Stimulated activated CD8-positive, alpha-beta memory T cell treated with anti-CD3 and anti-CD28 coated beads, Interleukin-15, amount 100 ng/mL, for 4 hours (primary cell): ENCODE measurements at places on chromosomes 5 and 9.

GRCh38 chr5:154562244-154562880, 84.3 kb upstream of the HAND1 start:
- DNase-seq = no peak

- no peak for DNase-seq
These were observed 19.8 kb downstream of the NACC2 start for GRCh38 chr9:136075134-136075841.

GRCh38 chr5:33182986-33183385, 257.8 kb upstream of the TARS1 start:
- no peak for DNase-seq

GRCh38 chr9:33144551-33144950, 22.6 kb downstream of the B4GALT1 start:
- DNase-seq = no peak

- no peak for DNase-seq
These were observed 78.1 kb downstream of the SNCAIP start for GRCh38 chr5:122390154-122390553.

- no peak for DNase-seq
These were observed 885.7 kb downstream of the NR2F1-AS1 start for GRCh38 chr5:92695123-92696003.

GRCh38 chr9:130479587-130479986, 34.8 kb downstream of the ASS1 start:
- no peak for DNase-seq

GRCh38 chr5:10520706-10521105, 43.2 kb upstream of the ANKRD33B start:
- no peak for DNase-seq

DNA sequence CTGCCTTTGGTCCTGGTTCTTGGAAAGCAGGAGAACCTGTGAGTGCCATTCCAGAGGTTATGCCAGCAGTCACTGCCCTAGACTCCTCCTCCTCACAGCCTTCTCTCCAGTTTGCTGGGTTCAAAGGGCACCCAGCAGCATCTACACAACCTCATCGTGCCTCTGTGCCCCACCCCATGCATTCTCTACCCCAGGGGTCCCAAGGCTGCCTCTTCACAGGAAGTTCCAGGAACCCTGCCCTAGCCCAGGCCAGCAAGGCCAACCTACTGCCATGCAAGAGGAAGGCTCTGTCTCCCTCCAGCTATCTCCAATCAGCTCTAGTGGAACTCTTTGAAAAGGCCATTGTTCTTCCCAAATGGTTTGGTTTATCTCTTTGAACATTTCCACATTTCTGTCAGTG, 21.2 kb downstream of the ENC1 start:
- no peak for DNase-seq

- no peak for DNase-seq
These were observed 15.6 kb downstream of the VCAN start for GRCh38 chr5:83487155-83487554.

DNA sequence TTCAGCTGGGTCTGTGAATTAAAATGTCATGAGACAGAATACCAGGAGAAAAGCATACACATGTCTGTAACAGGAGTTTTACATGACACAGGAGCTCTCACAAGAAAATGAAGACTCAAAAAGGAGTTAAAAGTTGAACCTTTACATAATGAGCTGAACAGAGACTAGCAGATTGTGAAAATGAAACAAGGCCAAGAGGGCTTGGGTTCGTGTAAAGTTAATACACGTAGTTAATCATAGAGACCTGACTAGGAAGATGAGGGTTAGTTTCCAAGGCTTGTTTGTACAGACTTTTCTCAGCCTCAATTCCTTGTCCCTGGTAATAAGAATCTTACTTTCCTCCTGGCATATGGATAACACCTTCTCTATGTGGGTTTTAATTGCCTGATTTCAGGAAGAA, 1294.0 kb downstream of the MAT2B start:
- DNase-seq = no peak

DNA sequence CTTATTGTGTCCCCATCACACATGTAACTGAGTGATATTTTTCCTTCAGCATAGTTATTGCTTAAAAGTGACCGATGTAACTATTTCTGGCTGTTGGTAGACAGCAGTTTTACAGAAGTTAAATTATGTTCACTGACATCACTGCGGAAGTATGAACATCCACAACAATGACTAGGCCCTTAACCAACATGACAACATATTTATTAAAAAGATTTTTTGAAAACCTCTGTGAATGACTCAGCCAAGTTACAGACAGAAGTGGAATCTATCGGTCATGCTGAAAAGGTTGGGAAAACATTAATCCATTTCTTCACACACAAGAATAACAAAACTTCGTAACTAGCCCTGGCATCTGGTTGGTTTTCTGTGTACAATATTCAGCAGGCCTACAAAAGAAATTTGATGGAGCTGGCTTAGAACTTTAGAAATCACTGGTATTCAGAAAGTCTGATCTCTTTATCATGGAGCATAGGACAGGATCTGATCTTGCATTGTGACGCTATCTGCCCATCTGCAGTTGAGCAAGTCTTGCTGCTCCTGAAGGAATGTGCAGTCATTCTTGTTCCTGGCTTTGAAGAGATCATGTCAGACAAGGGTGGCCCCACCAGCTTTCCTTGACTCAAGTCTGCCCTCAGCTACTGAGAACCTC, 6.5 kb downstream of the GLIS3 start:
- DNase-seq = no peak

DNA sequence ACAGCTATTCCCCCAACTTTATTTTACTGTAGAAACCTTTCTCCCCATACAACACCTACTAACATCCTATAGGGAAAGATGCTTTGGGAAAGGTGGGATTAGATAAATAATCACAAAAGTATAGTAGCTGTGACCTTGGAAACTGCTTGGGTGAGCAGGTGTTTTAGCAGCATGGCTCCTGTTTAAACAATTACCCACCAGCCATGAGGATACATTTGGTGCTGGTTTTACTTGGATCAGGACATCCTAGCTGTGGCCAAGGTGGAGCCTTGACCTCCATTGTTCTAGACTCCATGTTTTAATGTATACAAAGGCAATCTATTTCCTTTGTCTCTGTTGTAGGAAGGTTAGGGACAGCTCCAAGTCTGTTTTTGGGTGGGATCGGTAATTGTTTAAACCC, 56.8 kb upstream of the ALDH1B1 start:
- no peak for DNase-seq

DNA sequence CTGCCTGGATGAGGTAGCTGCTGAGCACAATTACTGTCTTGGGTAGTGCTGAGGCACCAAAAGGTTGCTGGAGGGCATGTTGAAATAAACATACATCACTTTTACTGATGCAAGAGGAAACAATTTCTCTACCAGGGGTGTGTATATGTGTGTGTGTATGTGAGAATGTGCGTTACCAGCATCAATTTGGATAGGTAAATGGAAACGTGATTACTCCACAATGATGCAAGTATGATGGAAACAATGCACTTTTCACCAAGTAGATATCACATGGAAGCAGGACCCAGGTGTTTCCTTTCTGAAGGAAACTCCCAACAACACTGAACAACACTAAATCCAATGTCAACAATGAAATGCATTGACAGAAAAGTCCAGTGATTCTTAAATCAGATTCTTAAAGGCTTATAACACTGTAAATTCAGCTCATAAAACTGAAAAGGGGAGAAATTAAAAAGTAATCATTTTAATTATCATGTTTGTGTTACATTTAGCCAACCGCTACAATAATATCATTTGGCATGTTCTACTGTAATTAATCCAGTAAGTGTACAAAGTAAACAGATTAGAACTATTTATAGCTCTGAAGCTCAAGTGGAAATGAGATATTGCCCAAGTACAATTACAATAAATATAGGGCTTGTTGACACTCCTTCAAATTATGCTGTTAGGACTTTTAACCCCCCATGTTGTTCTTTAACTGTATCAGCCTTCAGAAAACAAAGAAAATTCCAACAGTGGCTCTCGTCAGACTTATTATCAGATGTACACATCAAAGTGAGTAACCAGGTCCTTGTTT, 25.3 kb downstream of the YIPF5 start:
- no peak for DNase-seq

DNA sequence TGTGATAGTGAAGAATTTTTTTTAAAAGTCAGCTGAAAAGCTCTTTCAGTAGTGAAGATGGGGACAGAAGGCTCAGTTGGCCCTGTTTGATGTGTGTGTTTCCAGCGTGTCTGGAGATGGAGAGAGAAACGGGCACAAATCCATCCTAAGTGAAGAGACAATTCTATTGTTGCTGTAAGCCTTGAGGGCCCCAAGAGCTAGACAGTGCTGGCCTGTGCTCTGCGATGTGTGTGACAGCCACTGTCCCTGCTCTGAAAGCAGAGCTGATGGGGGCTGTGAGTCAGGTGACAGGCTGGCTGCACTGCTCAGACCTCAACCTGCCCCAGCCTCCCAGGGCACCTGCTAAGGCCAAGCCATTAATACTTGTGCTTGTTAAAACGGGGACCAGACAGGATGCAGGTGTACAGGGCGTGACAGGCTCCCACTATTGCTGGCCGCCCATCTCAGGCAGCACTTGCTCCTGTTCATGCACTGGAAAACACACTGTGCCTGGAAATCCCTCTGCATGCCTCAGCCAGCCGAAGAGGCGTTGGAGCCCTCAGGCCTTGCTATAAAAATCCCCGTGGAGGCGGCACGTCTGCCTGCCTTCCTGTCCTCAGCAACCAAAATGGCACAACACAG, 44.6 kb upstream of the SEMA4D start:
- no peak for DNase-seq

DNA sequence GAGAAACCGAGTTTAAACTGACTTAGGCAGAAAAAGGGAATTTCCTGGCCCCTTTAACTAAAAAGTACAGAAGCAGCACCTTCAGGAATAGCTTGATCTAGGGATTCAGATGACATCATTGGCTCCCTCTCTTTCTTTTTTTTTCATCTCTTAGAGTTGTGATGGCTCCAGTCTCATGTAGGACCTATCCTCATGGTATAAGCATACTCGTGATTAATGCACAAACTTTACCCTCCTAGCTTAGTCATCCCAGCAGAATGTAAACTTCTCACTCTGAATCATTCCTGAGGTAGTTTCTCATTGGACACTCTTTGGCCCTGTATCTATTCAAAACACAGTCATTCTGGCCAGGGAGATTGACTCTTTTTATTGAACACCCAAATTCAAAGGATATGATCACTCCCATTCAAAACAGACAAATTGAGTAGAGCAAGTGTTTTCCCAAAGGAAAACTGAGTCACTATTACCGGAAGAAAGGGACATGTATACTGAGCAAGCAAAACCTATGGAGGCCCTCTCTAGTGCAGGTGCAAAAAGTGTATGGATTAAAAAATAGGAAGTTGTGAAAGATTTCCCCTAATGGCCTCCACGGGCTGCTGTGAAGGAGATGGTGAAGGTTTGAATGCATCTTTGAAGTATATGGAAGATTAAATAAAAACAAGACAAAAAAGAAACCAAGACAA, 27.6 kb upstream of the SMIM23 start:
- no peak for DNase-seq

DNA sequence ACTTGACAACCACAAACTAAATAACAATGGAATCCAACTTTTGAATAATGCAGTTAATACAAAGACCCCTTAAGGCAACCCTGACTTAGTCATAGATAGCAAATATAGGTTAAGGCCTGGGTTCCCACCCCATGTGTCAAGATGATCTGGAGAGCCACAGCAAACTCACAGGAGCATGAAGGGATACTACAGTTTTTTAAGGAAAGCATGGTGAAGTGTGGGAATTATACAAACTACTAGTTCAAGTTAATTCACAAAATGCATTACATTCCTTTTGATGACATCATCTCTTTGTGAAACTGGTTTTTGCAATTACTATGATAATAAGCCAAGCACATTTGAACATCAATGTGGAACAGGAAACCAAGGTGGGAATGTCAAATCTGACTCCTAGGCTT, 50.6 kb downstream of the LHFPL2 start:
- DNase-seq = no peak

DNA sequence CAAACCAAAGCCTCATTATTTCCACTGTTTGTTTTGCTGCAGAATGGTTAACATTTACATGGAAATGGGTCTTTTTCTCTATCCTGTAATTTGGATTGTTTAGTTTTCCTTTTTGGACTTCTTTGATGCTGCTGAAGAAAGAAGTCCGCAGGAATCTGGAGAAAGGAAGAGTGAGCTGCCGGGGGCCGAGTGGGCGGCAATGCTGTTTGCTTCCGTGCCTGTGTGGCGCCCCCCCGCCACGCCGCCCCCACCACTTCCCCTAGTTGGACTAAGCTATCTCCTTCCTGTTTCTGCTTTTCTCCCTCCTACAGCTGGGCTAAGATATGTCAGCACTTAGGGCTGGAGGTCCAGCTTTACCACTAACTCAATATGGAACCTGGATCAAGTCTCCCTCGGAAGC, 39.7 kb downstream of the ACTL7B start:
- no peak for DNase-seq

DNA sequence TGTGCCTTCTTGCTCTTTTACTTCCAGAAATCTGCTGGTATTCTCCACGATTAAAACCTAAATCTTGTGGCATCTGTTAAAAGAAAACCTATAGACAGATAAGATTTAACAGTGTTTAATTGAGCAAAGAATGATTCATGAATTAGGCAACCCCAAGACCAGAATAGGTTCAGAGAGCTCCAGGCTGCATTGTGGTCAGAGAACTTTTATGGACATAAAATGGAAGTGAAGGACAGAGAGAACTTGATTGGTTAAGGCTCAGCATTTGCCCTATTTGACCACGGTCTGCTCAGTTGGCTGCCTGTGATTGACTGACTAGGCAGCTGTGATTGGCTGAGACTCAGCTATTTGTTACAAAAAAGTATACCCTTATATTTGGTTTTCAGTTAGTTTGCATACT, 10.4 kb upstream of the SLC36A2 start:
- no peak for DNase-seq

GRCh38 chr5:29950416-29951145, 1242.9 kb upstream of the CDH6 start:
- DNase-seq = no peak

DNA sequence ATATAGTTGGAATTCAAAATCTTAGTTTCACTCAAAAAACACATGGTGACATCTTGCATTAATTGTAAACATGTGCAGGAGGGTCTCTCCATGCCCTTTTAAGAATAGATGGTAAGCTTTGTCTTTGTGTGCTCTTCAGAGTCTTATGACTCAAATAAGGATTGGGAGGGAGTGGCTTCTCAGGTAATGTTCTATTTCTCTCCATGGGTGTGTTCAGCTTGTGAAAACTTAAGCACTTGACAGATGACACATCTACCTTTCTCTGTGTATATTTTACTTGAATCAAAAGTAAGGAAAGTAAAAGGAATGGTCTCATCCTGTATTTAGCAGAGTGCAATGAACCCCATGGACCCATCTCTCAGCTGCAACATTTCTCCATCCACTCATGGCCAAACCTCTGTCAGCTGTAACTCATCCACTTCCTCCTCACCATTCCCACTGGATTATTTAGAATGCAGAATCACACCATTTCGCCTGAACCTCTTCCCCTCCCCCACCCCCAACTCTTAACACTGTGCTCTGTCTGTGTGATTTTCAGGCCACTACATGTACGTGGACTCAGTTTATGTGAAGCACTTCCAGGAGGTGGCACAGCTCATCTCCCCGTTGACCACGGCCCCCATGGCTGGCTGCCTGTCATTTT, 82.1 kb downstream of the MAMDC2 start:
- no peak for DNase-seq
